ENCODE measurements at places on chromosomes 16 and 17. TPM values are rescaled to one million over a fixed set of nuclear protein-coding genes. Genes with fewer than 3 reads are reported as not detected.

The MYO1C gene
- total RNA-seq = 90.7 TPM

The PABPN1L gene
- total RNA-seq = not detected

The CES4A gene
- 2.6 TPM for total RNA-seq

The NFATC2IP gene
- 43.9 TPM for total RNA-seq

The PHOSPHO1 gene
- total RNA-seq = 1.7 TPM

The SLC52A1 gene
- not detected for total RNA-seq

The RBBP6 gene
- 59.0 TPM for total RNA-seq

The MT1A gene
- not detected for total RNA-seq

The TNS4 gene
- 127 TPM for total RNA-seq

The SEPTIN12 gene
- not detected for total RNA-seq

Data from PC-3 (cell line).